ENCODE measurements at places on chromosomes 12 and 14.

DNA sequence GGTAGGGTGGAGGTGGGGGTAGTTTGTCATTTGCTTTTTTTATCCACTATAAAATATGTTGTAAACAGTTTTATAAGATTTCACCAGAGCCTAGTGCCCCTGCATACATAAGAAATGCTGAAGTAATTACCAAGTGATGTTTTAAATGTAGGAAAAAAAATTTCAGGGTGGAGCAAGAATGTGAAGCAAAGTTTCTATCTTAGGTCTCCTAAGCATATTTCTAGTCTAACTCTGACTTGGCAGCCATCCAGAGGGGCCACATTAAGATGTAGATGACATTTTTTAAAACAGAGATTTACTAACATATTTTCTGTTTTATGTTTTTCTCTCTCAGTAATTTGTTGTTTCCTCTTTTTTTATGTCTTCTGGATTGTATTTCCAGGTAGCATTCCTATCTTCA lies 15.8 kb upstream of the KRAS start:
- DNase-seq = no peak

DNA sequence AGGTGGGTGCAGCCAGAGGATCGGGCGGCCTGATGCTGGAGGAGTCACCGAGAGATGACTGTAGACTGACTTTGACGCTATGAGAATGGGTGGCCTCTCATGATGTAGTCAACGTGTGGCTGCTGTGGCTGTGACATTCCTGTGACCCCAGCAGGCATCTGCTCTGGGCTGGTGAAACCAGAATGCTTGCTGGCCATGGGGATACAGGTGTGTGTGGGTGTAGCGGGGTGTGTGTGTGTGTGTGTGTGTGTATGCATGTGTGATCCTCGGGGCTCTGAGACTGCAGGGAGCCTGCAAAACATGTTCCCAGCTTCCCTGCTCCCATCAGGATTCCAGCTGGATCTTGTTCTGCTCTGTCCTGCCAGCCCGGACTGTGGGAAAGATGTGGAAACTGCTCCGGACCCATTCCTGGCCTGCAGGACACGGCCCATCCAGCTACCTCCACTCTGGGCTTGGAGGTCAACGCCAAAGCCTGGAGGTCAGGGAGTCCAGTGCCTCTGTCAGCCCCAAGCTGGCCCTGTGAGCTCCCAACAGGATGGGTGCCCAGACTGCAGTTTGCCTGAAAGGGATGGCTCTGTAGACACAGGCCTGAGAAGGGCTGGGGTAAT lies 18.8 kb upstream of the HHIPL1 start:
- no peak for DNase-seq

DNA sequence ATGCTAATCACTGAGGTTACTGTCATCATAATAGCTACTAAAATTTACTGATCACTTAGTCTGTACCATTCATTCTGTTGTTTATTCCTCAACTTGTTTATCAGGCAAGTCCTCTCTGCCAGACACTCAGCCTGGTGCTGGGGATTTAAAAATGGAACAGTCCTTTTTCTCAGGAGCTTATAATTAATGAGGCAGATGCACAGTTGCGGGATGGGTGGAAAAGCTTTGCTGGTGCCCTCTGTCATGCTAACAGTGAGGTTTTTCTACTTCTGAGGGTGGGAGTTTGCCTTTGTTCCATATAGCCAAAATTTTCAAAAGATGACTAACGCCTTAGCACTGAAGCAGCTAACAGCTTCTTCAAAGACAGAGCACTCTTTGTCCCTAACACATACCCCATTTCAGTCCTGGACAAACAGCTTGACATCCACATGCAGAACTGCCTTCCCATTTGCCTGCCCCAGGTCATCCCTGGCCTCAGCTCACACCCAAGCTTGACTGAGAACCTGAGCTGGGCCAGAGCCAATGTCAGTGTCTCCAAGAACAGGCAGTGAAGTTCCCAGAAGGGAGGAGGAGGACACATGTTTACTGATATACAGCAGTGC lies 30.8 kb upstream of the HSPB8 start:
- DNase-seq = no peak

DNA sequence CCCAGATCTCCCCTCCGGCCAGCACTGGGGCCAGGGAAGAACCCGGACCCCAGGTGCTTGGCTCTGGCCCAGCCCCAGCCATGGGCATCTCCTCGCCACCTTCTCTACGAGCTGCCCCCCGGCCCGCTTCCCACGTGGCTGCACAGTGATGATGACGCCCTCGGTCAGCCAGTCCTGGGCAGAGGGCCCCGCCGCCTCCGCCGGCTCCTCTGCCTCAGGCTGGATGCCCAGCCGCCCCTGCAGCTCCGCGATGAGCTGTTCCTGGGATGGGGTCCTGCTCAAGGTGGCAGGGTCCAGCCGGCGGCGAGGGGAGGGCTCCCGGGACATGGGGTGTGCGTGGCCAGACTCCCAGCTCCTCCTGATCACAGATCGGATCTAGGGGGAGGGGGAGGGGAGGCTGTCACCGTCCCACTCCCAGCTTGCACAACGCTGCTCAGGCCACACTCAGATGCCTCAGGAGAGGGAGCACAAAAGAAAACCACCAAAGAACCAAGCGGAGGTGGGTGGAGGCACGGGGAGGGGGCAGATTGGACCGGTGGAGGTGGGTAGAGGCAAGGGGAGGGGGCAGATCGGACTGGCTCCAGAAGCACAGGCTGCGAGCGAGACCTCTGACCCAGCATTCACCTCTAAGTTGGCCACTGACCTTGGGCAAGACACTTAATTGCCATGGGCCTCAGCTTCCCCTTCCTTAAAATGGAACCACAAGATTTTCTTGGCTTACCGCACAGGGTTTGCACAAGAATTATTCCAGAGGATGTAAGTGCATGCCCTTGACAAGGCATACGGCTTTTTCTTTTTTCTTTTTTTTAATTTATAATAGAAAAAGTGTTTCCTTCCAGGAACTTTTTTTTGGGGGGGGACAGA lies 16.1 kb upstream of the RPLP0 start:
- DNase-seq = no peak

DNA sequence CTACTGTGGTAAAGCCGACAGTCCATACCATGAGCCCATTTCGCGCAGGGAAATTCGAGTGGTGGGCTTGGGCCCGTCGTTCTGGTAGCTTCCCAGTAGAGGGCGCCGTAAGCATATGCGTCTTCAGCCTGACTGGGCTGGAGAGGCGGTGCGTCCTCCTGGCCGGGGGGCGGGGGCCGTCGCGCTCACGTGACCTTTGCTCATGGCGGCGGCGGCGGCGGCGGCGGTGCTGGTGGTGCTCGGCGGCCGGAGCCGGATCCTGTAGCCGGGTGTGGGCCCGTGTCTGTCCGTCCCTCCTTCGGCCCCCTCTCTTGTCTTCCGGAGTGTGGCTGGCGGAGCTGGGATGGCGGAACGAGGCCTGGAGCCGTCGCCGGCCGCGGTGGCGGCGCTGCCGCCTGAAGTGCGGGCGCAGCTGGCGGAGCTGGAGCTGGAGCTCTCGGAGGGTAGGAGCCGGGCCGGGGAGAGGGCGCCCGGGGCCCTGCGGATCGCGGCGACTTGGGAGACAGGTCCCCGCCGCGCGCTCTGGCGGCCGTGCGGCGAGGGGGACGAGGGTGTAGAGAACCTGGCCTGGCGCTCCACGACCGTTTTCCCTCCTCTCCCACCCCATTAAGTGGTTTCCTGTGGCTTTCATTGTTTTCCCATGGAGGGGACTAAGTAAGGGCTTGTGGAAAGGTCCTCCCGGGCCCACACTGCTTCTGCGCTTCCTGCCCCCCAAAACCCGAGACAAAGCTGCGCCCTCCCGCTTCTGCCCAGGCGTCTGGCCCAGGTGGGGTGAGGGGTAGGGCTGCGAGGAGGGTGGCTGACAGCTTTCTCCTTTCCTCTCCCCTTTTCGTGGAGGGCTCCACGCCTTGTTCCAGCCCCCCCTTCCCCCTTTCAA lies at the start of gene DIP2B:
Gene DIP2B, plus strand, starts transcription at position 188 of the 877 bp plus-strand sequence. Its CDS starts 156 bp downstream, at position 344.
- peak; percentile 80 for DNase-seq

DNA sequence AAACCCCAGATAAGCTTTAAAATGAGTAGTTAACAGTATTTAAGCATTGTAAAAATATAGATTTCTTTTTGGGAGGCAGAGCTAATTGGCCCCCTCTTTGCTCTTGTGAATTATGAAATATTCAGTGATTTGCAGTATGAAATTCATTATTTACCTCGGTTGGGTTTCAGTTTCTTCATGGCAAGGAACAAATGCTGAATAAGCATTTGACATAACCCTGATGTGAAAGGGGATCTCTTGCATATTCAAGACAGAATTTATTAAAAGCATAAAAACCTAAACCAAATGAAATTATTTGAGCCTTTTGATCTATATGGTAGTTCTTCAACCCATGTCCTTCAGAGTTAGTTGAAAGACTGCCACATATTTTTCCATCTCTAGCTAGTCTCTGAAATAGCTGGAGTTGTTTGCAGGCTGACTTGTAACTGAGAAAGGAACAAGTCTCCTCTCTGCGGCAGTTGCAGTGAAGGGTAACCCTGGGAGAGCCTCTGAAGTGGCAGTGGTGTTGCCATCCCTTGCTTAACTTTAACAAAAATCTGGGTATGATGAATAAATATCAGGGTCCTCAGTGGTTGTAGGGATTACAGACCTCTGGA lies 690 bp downstream of the AKAP6 start:
- no peak for DNase-seq

DNA sequence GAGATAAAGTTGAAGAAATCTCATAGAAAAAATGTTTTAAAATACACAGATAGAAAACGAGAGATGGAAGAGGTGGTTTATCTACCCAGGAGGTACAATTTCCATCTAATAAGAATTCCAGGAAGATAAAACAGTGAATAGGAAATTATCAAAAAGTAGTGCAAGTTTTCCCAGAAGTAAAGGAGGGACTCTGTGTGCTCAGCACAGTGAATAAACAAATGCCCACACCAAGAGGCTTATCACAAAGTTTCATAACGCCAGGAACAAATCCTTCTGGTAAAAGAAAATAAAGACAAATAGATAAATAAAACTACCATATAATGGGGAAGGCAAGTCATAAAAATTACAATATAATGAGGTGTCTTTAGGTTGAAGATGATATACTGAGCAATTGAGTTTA lies 179.0 kb downstream of the SLC41A2 start:
- no peak for DNase-seq

DNA sequence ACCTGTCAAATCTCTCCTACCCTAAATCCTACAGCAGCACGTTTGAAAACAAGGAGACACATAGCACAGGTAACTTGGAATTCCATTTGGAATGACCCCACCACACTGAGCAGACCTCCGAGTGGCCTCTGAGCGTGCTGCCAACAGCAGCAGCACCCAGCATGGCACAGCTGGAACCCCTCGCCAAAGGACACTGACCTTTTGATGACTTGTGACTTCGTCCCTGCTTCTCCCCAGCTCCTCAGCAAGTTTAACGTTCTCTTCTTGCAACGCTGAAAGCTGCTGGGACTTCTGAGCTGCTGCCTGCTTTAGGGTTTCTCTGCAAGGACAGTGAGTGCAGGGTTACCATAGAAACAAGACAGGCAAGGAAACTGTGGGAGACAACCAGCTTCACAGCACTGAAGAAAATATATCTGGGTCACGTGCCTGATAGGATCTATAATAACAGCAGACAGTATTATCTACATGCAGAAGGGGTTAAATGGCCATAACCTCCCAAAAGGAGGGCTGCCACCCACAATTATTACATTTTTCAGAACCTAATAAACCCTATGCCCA lies 43.3 kb upstream of the VPS33A start:
- no peak for DNase-seq

- no peak for DNase-seq
These were observed 58.0 kb upstream of the RTRAF start for GRCh38 chr14:51931308-51931707.

DNA sequence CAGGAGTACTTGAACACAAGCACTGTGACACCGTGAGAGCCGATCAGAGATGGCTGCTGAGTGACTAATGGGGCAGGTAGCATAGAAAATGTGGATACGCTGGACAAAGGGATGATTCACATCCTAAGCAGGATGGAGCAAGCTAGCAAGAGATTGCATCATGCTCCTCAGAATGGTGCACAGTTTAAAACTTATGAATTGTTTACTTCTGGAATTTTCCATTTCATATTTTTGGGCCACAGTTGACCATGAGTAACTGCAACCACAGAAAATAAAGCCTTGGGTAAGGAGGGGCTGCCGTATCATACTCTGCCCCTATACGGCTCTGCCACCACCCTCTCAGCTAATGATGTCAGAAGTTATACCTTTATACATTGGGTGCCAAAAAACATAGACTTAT lies 23.3 kb upstream of the MARK3 start:
- peak; percentile 71 for DNase-seq

- DNase-seq = no peak
These were observed 22.3 kb upstream of the PPP2R5E start for GRCh38 chr14:63565448-63565847.

DNA sequence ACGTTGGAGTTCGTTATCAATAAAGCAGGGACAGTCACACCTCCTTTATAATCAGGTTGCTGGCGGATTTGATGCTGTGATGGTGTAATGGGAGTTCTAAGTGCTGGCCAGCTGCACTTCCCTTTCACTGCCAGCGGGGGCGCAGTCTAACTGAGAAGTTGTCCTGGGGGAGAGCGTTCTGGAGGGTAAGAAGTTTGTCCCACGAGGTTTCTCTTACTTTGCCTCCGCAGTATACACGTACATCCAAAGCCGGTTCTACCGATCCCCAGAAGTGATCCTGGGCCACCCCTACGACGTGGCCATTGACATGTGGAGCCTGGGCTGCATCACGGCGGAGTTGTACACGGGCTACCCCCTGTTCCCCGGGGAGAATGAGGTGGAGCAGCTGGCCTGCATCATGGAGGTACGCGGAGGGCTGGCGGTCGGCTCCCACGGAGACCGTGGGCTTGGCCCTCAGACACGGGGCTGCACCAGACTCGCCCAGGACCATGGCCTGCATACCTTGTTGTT lies 42.7 kb downstream of the DYRK4 start:
- DNase-seq = peak; percentile 74

DNA sequence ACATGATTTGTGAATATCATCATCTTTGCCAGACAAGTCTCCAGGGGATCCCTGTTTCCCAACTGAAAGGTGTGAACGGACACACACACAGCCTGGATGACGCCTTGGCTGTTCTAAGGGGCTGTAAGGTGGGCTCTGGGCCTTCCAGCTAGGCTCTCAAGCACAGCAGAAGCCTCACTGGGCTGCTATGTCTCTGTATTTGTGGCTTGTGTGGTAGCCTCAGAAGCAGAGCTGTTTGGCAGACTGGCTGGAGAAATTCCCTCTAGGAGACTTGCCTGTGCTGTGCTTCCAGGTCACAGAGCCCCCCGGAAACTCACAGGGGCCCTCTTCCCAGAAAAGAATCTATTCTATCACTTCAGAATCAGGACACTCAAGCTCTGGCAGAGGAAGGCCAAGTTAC lies 21.4 kb downstream of the OTUB2 start:
- no peak for DNase-seq

GRCh38 chr12:48017496-48017895 lies 13.2 kb upstream of the COL2A1 start:
- no peak for DNase-seq

- DNase-seq = no peak
These were observed 47.1 kb upstream of the ADAMTS20 start for GRCh38 chr12:43599066-43599465.

- DNase-seq = peak; percentile 60
These were observed 110.1 kb upstream of the TMEM132D start for GRCh38 chr12:130013771-130014484.

- no peak for DNase-seq
These were observed 436.7 kb downstream of the ATP23 start for GRCh38 chr12:58378028-58378427.

GRCh38 chr14:66117600-66117999 lies 368.6 kb upstream of the CCDC196 start:
- no peak for DNase-seq

- DNase-seq = no peak
These were observed 34.1 kb downstream of the CNTN1 start for GRCh38 chr12:40726366-40726765.

Measured in amniotic stem cell (primary cell).